ENCODE measurements at places on chromosomes 3 and 15.

- no peak for DNase-seq
These were observed 3.1 kb downstream of the HGD start for GRCh38 chr3:120678984-120679383.

- DNase-seq: no peak
These were observed 39.5 kb downstream of the ITPR1 start for GRCh38 chr3:4532535-4533112.

DNA sequence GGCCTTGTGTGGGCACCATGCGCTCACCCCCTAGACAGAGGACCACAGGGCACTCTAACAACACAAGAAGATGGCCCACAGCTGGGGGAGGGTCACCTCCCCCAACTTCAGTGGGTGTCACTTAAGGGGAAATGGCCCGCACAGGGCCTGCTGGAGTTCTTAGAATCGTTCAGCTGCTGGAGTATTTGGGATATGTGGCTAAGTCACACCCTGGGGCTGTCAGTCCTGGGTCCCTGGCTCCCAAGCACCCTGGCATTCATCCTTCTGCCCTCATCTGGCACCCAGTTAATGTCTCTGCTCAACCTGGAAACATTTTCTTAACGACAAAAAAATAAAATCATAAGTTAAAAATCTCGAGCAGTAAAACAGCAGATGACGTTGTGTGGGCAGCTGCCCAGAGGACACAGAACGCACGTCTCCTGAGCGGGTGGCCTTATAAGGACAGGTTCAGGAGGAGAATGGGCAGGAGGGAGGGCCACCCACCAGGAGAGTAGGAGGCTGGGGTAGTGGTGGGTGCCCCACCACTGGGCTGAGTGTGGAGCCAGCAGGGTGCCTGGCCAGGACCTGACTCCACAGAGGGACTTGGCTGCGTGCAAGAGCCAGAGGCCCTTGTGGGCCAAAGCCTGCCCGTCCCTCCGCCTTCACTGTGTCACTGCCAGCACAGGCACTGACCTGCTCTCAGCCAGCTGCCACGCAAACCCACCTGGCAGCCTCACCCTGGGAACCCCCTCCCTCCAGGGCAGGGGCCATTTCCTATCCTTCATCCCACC, 11.5 kb downstream of the KBTBD13 start:
- DNase-seq: no peak

GRCh38 chr15:76313731-76314130, 2.5 kb upstream of the ETFA start:
- DNase-seq: no peak

GRCh38 chr3:106343811-106344210, 475.0 kb upstream of the CBLB start:
- no peak for DNase-seq

GRCh38 chr3:38111201-38111600, 25.7 kb downstream of the ACAA1 start:
- no peak for DNase-seq

DNA sequence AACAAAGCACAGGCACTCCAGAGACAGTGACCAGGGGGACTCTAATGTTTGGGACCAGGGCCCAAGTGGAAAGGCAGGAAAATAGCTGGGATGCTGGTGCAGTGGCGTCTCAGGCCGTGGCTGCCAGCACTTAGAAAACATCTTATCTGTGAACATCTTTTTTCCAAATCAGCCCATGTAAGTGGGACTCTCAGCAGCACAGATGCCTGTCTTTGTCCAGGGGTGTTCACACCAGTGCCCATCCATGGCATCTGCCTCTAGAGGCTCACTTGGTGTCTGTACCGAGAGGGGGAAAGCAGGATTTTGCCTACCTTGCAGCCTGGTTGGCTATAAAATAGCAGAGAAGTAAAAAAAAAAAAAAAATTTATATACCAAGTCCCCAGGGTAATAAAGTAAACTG, 26.7 kb downstream of the SLC12A8 start:
- DNase-seq: no peak

DNA sequence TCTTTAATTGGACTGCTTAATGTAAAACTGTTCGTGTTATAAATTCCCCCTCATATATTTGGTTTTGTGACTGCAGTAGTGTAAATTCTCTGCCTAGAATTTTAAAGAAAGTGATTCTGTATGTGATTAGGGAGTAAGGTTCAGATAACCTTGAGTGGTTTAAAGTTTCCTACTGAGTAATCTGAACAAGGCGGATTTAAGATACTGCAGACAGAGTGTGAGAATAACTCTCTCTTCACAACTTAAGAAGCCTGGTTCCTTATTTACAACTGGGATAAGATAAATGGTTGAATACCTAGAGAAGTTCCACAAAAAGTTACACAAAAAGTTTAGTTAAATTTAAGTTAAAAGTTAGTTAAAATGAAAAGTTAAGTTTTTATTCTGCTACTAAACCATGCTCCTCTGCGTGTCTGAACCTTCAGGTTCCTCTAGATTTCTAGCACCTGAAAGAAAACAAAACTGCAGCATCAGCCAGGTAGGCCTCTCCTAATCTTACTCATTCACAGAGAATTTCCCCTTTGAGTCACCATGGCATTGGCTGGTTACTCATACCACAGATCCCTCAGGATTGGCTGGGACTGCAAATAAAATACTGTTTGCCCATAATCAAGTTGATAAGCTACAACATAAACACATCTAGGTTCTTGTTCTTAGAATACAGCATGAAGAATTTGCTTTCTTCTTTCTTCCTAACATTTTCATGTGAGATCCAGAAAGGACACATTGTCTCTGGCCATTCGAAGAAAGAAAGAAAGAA, at the start of gene ARL14:
ARL14 (plus strand) TSS at position 614 of the 757 bp plus-strand sequence. CDS start 187 bp downstream, outside the sequence.
- DNase-seq: peak; percentile 53

GRCh38 chr3:177111541-177111949, 85.7 kb downstream of the TBL1XR1 start:
- no peak for DNase-seq

- DNase-seq: peak; percentile 53
These were observed 769.0 kb upstream of the NR2F2 start for GRCh38 chr15:95561463-95561862.

Measured in fibroblast of skin of right quadriceps (primary cell).